ENCODE measurements at places on chromosomes 7 and 10.

DNA sequence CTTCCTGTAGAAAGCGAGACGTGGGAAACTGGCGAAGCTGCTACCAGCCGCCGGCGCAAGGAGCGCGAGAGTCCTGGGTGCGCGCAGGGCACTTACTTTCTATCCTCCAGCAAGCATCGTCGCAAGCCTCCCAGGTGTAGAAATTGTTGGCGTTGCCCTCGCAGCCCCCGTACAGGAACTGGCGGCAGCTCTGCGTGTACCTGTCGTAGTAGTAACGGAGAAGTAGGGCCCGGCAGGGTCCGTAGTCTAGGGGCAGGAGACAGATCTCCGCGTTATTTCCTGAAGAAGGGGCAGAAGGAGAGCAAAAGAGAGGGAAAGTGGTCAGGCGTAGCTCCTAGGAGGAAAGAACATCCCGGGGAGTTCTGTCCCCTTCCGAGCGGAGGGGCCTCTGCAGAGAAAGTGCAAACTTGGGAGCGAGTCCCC, 501 bp downstream of the TFPI2 start:
- peak; percentile 74 for DNase-seq

DNA sequence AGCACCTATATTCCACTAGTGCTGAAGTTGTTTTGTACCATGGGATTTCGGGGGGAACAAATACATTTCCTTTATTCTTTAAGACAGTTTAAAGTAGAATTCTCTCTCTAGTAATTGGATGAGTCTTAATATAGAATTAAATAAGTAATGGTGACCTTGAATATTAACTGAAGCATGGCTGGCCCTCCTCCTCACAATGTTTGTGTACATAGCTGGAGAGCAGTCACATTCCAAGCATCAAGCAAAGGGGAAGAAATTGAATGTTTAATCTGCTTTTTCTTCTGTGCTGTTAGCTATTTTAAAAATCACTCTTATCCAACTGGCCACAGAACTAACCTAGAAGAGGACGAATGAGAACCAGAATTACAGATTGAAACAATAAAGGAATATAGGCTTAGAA, 906.9 kb downstream of the CCSER2 start:
- no peak for DNase-seq

DNA sequence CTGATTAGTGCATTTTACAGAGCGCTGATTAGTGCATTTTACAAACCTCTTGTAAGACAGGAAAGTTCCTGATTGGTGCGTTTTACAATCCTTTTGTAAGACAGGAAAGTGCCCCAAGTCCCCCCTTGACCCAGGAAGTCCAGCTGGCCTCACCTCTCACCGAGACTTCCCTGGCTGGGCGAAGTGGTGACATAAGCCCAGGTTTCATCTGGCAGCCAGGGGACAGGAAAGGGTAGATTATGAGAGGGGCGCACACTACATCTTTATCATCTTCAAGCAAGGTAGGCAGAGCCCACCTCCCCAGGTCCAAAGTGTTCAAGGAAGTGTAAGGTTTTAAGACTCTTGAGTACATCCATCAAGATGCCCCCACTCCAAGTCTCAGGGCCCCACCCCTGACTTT, 5.5 kb upstream of the GDF10 start:
- no peak for DNase-seq

DNA sequence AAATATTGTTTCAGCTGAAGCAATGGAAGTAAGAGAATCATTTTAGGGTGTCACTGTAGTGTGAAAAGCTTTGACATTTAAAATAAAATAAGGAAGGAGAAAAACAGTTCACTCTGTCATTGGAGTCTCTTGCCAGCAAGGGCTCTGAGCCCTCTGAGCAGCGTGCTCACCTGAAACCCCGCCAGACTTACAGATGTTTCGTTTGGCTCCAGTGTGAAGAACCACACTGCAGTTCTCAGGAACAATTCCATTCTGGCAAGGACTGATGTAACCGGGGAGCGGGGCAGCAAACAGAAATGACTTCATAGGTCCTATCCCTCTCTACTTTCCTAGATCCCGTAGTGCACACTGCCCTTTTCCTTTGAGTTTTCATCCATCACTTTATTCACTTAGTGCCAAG, 164.3 kb downstream of the CELF2 start:
- DNase-seq, result no peak

DNA sequence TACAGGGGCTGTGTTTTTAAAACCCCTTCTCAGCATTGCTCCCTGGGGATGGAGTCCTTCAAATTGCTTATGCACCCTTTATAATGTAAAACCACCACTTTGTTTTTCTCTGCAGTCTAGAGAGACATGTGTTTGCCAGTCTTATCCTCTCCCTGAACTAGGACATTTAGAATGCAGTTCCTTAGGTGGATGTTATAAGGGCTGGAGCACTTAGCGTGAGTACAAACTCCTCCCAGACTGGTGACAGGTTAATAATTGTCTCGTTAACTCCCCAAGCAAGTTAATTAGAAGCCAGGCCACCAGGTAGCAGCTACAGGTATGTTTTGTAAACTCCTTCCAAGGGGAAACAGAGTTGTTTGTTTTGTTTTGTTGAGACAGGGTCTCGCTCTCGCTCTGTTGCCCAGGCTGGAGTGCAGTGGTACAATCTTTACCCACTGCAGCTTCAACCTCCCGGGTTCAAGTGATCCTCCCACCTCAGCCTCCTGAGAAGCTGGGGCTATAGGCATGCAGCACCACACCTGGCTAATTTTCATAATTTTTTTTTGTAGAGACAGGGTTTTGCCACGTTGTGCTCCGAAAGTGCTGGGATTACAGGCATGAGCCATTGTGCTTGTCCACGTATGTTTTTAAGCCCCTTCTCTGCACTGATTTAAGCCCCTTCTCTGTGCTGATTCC, 100.2 kb downstream of the FAM107B start:
- no peak for DNase-seq

DNA sequence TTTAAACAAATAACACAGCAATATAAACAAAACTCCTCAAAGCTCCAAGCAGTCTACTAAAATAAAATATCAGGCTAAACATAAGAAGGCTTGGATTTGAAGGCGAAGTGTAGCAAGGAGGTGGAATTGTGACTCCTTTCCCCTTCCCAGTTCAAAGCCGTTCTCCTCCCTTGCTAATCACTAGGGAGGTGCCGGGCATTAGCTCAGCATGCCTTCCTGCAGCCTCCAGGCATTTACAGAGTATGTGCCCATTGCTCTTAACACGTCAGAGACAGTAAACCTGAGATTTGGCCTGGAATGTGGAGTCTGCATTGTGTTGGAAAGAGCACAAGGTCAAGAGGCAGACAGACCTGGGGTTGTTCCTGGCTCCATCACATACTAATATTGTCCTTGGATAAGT, 15.6 kb downstream of the CNNM1 start:
- DNase-seq, result no peak

DNA sequence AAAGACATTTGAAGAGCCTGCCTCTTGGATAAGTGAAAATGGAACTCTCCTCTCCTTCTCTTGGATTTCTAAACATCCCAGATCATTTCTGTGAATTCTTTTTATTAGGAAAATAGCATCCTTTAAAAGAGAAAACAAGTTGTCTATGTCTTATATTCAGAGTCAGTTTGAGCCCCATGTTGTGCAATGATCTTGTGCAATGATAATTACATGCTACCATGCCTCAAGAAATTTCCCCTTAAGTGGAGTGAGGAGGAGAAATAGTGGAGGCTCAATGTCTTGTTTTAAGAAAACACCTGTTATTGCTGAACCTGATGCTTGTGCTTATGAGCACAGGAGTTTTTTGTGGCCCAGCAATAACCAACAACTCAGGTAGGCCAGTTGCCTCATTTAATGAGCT, 103.6 kb downstream of the NPSR1 start:
- DNase-seq, result peak; percentile 29

GRCh38 chr7:70695795-70696083, 436.2 kb upstream of the GALNT17 start:
- DNase-seq, result peak; percentile 16

DNA sequence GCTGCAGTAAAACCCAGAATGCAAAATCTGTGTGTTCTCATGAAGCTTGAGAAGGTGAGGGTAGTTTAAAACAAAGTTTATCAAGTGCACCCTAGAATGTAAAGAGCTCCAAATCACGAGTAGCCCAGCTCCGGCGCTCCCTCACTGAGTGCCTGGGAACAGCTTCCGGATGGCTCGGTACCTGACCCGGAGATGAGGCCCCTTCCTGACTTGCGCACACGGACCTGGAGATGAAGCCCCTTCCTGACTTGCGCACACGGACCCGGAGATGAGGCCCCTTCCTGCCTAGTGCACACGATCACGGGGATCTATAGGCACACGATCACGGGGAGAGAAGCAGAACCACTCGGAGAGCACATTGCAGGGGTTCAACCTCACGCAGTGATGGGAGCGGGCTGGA, 322.1 kb upstream of the RNF32 start:
- no peak for DNase-seq

DNA sequence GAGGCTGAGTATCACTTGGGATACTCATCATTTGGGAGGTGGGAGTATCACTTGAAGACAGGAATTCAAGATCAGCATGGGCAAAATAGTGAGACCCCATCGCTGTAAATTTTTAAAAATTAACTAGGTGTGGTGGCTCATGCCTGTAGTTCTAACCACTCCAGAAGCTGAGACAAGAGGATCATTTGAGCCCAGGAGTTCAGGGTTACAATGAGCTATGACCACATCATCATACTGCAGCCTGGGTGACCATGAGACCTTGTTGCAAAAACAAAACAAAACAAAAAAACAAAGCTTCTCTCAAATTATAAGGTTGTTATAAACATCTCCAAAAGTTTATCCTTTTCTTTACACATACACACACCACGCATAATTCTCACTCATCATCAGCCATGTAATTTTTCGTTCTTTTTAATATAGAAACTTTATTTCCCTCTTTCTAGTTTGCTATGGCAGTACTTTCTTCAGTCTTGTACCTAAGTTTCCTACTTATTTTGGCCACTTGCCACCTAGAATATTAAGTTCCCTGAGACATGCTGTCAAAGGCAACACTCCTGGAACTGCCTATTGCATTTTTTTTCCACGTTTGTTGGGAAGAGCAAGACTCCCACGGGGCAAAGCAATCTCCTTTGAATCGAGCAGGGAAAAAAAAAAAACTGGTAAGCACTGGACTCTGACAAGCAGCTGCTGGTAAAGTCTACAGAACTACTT, 37.1 kb downstream of the SKIDA1 start:
- DNase-seq, result peak; percentile 18

GRCh38 chr7:76364198-76364584, 5.4 kb upstream of the YWHAG start:
- peak; percentile 46 for DNase-seq

DNA sequence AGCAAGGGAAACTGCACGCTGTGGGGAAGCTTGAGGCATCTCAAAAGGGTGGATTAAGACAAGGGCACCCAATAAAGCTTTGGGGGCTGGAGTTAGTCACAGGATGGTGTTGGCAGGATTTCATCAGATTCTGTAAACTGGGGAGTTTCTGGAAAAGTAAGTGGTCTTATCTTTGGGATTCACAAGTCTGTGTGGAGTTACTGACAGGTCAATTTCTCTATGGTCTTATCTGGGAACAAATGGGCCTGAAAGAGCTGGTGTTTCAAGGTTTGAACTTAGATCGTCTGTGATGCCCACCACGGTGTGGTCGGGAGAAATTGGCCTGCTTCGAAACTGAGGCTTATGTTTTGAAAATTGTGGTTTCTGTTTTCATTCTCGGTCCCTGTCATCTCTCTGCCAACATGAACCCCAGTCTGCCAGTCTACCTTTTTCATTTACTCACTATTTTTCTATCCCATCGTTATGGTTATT, 23.8 kb upstream of the AOAH start:
- DNase-seq, result no peak

DNA sequence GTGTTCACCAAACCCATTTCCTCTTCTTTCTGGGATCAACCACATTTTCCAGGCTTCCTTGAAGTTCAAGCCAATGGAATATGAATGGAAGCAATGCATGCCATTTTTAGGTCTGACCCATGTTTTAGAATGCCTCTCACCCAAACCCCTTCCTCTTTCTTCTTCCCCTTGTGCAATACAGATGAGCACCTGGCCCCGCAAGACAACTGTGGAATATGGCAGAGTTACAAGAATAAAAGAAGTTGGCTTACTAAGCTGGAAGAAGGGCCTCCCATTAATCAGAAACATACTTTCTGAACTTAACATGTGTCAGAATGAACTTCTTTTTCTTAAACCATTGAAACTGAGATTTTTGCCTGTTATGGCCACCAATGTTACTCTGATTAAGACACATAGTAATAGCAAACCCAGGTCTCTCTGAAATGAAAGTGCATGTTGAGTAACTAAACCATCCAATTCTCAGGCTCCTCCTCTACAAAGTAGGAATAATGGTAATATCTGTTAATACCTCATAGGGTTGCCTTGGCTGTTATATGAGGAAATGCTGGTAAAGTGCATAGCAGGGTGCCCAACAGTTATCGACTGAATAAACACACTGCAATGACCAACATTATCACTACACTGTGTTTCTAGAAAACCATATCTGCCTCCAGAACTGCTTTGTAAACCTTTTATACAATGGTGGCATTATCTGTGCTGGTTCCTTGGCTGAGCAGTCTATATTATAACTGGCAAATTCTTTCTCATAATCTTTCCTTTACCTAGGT, 382.2 kb upstream of the NRP1 start:
- DNase-seq, result no peak

- no peak for DNase-seq
These were observed 104.6 kb upstream of the CTBP2 start for GRCh38 chr10:125264757-125265578.

DNA sequence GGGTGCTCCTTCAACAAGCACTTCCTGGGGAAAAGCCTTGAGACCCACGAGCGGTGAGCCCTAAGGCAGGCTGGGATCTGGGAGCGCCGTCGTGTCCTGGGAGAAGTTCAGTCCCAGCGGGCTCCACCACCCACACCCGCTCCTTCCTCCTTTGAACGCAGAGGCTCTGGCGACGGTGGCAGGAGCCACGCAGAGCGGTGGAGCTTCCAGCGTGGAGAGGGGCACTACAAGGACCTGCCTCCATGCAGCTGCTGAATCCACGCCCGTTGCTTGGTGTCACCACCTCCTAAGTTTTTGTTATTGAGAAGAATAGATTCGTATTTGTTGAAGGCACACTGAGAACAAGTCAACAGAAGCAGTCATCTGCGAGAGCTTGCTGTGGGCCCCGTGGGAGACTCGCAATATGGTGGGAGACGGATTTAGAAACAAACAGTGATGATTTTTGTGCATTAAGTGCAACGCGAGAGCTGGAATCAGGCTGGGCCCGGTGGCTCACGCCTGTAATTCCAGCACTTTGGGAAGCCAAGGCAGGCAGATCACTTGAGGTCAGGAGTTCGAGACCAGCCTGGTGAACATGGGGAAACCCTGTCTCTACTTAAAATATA, 60.1 kb upstream of the SDK1 start:
- DNase-seq, result no peak

GRCh38 chr10:61841338-61841875, 60.1 kb upstream of the ARID5B start:
- DNase-seq, result no peak

- no peak for DNase-seq
These were observed 14.3 kb upstream of the VIPR2 start for GRCh38 chr7:159158888-159159405.

DNA sequence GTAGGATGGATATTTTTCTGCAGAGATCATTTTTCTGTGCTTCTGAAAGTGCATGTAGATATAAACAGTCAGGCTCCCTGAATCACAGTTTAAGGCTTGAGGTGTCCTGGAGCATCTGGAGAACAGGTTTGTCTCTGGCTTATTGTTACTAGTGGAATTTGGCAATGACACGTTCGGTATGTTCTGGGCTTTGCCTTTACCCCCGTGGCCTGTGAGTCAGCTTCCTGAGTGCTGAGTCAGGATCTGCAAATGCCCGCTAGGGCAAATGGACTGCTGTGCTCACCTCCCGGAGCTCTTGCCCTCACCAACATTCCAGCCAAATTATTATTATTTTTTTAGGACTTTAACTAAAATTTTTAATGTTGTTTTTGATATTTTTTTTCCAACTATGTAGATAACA, 192.5 kb upstream of the PRSS1 start:
- DNase-seq, result peak; percentile 99

All from fibroblast of lung (primary cell).